ENCODE measurements at places on chromosomes 16 and 17.

DNA sequence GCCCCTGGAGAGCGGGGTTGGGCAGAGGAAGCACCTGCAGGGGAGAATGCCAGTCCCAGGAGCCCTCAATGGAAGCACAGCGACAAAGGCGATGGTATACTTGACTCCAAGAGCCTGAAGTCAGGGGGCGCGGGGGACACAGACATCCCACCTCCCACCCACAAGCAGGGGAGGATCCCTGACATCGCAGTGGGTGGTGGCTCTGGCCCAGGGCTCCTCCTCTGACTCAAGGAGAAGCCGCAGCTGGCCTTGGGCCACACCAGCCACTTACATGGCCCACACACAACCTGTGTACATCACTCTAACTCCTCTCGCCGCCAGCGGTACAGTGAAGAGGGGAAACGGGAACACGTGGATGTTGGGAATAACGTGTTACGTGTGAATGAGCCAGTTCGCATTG is 44.3 kb downstream of the FZD2 start:
- no peaks in the 10 kb centered on the region for H3K36me3 ChIP-seq
- H3K27ac ChIP-seq, result no peak overlapping the region
- no peak for DNase-seq
- H3K27me3 ChIP-seq, result no peaks in the 10 kb centered on the region

- no peak overlapping the region for H3K4me3 ChIP-seq
- no peaks in the 10 kb centered on the region for H3K36me3 ChIP-seq
- H3K27ac ChIP-seq, result no peak overlapping the region
- no peaks in the 10 kb centered on the region for H3K27me3 ChIP-seq
- no peak for DNase-seq
- H3K4me1 ChIP-seq, result no peaks in the 10 kb centered on the region
These were observed 151.5 kb upstream of the GOT2 start for GRCh38 chr16:58885528-58886170.

GRCh38 chr17:7707446-7707845 is 2.4 kb downstream of the EFNB3 start:
- no peak overlapping the region for H3K4me3 ChIP-seq
- H3K27ac ChIP-seq, result no peak overlapping the region
- H3K27me3 ChIP-seq, result peaks cover 64% of the 10 kb centered on the region
- no peak for DNase-seq
- H3K36me3 ChIP-seq, result peaks cover under 1% of the 10 kb centered on the region

- no peak overlapping the region for H3K4me3 ChIP-seq
- no peaks in the 10 kb centered on the region for H3K27me3 ChIP-seq
- no peak for DNase-seq
- no peaks in the 10 kb centered on the region for H3K4me1 ChIP-seq
These were observed 9.8 kb upstream of the RNF157 start for GRCh38 chr17:76250141-76250540.

GRCh38 chr17:58377661-58378060 is 25.7 kb upstream of the SUPT4H1 start:
- H3K27ac ChIP-seq, result no peak overlapping the region
- H3K4me3 ChIP-seq, result no peak overlapping the region
- H3K36me3 ChIP-seq, result no peaks in the 10 kb centered on the region
- H3K4me1 ChIP-seq, result no peaks in the 10 kb centered on the region
- no peaks in the 10 kb centered on the region for H3K27me3 ChIP-seq
